ENCODE measurements at places on chromosomes 3 and 15.

DNA sequence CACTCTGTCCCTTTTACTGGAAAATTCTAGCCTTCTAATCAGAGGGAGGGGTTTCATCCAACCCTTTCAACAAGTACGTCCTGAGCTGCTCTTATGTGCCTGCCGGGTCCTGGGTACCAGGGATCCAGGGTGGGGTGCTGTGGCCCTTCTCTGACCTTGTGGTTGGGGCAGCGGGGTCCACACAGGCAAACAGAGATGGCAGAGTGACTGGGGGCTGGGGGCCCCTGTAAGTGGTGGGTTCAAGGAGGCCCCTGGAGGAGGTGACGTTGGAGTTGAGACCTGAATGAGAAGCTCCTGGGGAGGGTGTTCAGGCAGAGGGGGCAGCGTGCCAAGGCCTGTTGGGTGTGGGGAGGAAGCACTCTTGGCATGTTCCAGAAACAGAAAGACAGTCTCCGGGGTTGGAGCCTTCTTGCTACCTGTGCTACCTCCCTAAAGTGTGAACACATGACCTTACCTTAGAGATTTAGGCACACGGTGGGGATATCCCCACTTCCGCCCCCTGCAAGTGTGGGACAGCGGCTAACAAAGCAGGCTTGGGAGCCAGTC, 78.1 kb downstream of the FBLN2 start:
- no peak for DNase-seq

DNA sequence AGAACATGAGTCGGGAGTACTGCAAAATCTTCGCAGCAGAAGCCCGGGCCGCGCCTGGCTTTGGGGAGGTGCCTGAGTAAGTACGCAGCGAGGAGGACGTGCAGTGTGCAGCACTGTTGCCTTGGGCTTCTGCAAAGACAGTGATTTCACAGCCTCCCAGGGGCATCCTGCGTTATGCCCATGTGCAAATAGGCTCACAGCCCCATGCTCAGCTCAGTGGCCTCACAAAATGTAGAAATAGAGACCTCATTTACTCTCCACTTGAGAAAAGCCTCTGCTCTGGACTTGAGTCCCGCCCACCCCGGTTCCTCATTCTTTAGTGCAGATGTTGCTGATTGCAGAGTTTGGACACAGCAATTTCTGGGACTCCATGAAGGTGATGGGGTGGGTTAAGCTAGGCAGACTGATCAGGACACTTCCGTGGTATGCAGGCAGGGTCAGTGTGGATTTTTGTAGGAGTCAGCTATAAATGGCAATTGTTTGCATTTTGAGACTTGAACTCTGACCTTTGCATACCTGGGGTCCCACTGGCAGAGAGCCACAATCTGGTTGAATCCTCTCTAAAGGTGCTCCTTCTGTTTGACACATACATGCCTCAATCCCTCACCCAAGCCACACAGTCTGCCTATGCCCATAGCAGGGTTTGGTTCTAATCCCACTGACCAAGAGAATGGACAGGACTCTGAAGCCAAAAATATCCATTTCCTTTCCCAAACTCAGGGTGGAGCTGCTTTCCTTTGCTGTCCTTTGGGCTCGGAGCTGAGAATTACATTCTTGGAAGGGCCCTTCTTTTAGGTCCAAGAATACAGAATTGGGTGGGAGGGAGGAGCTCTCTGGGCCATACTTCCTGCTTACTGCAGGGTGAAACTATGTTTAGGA, 20.7 kb upstream of the SLC28A1 start:
- no peak for DNase-seq

DNA sequence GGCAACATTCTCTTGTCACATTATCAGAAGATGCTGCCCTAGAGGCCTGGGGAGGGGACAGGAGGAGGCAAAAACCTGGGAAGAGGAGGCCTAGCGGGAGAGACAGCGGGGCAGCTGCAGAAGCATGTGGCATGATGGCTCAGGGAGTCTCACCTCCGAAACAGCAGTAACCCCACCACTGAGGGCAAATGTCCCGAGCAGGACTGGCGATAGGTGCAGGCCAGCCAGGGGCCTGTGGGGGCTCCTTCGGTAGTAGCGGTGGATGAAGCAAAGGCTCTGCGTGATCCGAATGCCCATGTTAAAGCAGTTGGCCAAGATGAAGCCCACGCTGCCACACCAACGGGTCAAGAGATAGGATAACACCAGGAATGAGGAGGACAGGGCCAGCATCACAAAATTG, 38.0 kb downstream of the RFT1 start:
- no peak for DNase-seq

DNA sequence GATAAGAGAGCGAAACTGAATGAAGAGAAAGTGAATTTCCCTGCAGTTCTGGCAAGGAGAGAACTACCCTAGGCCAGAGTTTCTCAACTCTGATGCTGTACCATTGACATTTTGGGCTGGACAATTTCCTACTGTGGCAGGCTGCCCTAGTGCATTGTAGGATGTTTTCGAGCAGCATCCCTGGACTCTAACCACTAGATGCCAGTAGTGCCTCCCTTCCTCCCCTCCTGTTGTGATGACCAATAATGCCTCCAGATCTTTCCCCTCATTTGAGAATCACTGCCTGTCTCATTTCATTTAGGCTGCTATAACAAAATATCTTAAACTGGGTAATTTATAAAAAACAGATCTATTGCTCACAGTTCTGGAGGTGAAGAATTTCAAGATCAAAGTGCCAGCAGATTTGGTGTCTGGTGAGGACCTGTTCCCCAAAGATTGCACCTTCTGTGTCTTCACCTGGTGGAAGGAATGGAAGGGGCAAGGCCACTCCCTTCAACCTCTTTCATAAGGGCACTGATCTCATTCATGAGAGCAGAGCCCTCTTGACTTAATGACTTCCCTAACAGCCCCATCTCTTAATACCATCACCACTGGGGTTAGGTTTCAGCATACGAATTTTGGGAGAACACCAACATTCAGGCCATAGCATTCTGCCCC, 188.9 kb upstream of the MEIS2 start:
- DNase-seq: peak; percentile 5

DNA sequence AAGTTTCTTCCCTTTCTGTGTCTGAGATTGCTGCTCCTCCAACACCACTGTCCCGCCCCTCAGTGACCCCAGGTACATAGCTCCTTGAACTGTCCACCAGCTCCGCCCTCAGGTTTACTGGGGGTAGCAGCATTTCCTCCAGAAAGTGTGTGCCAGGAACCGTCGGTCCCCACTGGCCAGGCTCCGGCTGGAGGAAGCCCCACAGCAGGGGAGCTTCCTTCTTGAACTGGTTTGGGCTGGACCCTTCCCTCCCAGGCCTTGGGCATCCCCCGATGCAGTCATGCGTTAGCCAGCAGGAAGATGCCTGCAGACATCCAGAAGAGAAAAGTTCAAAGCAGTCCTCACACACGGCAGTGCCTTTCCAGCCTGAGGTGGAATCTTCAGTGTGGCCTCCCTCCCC, 19.7 kb downstream of the PAK6 start:
- DNase-seq: peak; percentile 41

DNA sequence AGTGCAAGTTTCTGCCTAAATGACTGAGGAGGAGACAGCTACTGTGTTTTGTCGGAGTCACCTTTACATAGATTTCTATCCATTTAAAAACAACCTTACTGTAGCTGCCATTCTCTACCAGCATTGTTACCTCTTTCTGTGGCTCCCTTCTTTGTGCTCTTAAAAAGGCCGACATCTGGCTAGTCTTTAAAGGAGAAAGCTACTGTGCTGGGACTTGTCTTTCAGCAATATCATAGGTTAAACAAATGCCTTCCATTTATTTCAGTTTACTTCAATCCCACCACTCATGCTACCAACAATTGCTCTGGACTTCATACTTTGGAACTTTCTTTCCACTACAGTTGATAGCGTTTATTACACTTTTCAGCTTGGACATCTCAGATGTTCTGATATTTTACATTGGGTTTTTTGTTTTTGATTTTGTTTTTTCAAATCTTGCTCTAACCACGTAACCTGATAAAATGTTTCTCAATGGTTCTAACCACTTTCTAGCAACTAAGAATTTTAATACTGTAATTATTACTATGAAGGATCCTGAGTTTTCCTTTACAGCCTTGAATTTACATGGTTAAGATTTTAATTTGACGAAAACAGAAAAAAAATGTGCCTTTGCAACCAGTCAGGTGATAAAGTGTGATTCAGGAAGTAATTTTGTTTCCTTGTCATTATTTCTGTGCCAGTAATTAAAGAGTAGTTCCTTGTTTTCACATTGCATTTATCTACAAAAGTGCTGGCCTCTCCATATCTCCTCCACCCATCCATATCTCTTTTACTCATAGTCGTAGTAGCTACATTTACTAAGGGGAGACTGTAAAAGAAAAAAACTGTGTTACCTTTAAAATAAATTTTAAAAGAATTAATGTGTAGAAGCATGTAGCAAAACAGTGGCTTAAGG, 1.3 kb upstream of the CBLB start:
- DNase-seq: peak; percentile 25

DNA sequence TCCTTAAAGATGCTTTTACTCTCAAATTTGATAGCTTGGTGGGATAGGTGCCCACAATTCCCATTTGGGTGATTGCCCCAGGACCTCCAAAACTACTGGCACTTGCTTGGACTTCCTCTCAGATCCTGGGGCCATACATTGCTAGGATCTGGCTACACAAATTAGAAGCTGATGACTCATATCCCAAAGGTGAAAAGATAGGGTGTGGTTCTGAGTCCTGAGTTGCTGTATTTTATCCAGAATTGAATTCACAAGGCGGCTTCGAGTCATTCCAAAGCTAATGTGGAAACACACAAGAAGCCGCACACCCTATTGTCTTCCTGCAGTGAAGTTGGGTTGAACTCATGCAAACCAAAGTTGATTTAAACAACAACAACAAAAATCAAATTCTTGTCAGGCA, 53.4 kb downstream of the DUT start:
- DNase-seq: no peak

DNA sequence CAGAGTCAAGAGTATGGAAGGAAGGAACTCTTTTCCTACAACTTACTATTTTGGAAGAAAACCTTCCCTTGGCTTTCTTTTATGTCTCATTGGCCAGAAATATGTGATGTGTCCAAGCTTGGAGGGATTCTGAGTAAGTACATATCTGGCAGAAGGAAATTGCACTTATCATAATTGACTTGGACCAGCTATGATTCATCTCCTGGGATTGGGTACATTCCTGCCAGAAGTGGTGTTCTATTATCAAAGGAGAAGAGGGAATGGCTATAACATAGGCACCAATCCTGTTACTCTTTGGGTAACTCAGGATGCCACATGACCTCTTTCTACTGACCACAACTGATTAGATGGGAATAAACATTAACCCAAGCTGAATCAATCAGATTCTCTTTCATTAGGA, 13.5 kb upstream of the DAZL start:
- no peak for DNase-seq

DNA sequence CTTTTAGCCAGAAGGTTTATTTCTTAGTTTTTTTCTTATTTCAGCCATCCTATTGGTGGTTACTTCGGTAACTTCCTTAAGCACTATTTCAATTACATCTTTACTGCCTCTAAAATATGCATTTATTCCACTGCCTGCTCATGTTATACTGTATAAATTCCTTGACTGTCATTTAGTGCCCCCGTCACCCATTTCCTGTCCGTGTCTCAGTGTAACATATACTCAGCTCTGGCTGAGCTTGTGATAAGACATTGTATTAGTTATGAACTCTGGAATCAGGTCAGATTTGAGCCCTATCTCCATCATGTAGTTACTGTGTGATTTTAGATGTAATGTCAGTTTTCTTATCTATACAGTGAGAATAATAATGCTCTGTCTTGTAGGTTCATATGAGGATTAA, 24.2 kb downstream of the PIAS1 start:
- peak; percentile 32 for DNase-seq

GRCh38 chr3:32630266-32630665, 54.7 kb upstream of the CNOT10 start:
- no peak for DNase-seq
